Fibroblast of skin of back (primary cell): ENCODE measurements at places on chromosomes 2 and 18.
A peak's percentile ranks its signal among the peaks of the same experiment; 100 is the strongest.

- DNase-seq, result no peak
Measured at GRCh38 chr18:68854786-68855391, 57.0 kb downstream of the CCDC102B start.

DNA sequence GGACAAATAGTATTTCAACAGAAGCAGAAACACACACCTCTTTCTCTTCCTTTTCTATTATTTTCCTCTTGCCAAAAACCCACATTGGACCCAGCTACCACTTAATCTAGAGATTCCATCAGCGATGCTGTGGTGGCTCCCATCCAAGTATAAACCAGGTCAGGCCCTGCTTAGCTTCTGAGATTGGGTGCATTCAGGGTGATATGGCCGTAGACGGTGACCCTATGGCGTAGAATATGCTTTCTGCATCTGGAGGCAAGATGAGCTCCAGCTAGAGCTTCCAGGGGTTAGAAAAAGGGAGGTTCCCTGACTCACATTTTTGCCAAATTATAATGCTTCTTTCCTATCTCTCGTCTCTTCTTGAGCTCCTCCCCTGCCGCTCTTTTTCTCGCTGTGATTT is 66.5 kb downstream of the TNP1 start:
- DNase-seq, result no peak

DNA sequence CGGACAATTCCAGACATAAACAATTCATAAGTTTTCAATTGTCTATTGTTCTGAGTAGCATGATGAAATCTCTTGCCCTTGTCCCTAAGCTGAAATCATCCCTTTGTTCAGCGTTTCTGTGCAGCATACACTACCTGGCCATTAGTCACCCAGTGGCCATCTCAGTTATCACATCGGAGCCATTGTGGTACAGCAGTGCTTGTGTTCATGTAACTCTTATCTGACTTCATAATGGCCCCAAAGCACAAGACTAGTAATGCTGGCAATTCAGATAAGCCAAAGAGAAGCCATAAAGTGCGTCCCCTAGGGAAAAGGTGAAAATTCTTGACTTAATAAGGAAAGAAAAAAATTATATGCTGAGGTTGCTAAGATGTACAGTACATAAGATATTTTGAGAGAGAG is 127.2 kb downstream of the FHOD3 start:
- no peak for DNase-seq

DNA sequence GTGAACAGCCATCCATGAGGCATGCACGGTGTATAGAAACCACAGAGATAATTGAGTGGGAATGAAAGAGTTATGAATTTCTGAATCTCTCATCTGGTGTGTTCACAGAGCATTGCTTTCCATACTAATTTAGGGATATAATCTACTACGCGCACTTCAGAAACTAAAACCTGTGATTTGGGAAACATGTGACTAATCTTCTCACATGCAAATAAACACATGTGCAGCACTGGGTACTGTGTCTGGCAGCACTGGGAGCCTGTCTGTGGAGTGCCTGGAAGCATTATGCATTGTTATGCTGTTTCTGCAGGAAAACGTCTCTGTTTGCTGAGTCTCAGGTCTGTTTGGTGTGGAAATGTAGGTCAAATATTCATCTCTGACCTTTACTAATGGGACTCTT is 287.3 kb downstream of the CMPK2 start:
- DNase-seq, result no peak

- no peak for DNase-seq
Measured at GRCh38 chr18:47471784-47472183, 220.3 kb upstream of the SKOR2 start.

GRCh38 chr2:78978340-78978739 is 47.2 kb upstream of the REG3G start:
- no peak for DNase-seq

GRCh38 chr2:47636596-47637264 is 146.2 kb upstream of the MSH6 start:
- peak; percentile 23 for DNase-seq
